Left renal pelvis (tissue), 4 donors: ENCODE measurements at places on chromosomes 7 and 10. TPM values are rescaled to one million over a fixed set of nuclear protein-coding genes. Genes with fewer than 3 reads are reported as not detected.
A peak's percentile ranks its signal among the peaks of the same experiment; 100 is the strongest.

DNA sequence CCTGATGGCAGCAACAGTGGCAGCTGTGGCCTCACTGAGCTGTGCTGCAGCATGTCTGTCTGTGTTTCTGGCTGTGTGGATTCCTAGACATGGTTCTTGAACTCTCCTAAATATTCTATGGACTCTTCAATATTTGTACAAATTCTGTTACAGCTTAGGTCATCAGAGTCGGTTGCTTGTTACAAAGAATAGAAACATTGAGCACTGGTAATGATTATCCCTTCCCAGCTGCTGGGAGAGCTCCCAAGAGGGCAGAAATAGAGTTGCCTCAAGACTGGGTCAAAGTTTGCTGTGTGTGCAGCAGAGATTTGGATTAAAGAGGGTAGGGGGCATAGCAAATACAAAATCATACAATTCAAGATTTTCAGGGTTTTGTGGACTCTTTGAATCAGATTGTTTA lies 337.1 kb upstream of the AKR1E2 start:
- DNase-seq, result no peak

- no peak for DNase-seq
Measured at GRCh38 chr10:91493313-91493712, 83.2 kb downstream of the HECTD2 start.

DNA sequence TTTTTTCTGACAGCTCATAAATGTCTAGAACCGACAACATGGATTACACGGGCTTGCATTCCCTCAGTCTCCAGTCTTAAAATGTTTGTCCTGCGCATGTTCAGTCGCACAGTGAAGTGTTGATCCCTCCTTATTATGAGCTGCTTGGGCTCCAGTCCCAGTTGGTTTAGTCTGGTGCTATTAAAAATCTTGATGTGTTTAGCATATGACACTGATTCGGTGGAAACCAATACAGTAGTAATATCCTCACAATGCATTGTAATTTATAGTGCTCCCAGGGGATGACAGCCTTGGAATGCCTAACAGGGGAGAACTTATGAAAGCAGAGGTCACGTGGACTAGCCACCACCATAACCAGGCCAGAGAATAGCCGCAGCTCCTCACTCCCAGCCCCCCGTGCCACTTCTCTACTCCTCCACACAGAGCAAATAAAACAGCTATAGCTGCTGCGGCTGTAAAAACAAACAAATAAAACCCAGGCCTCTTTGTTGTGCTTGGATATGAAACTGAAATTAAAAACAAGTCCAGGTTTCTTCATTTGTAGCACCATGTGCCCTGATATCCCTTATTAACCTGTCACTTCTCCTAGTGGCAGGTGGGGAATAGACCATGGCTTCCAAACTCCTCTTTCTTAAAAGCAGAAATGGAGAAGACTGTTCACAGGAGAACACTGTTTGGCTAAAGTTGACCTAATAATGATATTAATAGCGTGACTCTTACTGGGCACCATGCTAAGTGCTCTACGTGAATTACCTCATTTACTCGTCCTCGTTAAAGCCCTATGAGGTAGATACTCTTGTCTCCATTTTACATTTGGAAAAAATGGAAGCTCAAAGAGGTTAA lies 7.7 kb downstream of the DPCD start:
- no peak for DNase-seq

- DNase-seq, result no peak
Measured at GRCh38 chr7:15821484-15822427, 135.3 kb upstream of the MEOX2 start.

SPRN gene
- polyA plus RNA-seq, result 7.3 TPM

GRCh38 chr10:98832738-98833137 lies 386.0 kb upstream of the HPS1 start:
- no peak for DNase-seq

DNA sequence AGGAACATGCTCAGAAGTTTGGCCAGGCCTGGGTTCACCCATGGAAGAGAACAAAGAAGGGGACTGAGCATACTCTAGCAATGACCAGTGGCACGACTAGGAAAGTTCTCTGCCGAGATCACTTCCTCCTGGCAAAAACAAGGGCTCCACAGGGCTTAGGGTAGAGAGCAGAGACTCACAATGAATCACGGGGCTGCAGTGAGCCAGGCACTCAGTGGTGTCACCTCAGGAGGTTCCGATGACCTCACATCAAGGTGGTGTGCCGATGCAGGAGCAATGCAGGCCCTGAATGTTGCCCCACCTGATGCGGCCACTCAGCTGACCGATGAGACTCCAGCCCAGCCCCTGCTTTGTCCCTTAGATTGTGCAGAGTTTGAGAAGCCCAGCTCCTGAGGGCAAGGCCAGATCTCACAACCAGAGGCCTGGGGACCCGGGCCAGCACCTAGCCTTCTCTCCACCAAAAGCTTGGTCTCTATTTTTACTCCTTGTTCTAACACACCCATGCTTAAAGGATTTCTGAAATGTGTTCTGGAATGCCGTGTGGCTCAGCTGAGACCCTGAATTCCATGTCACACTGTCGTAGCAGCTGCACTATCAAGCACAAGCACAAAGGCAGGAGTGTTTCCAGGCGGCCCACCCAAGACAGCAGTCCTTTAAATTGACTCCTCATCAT lies 60.9 kb downstream of the COBL start:
- no peak for DNase-seq

TFPI2 gene
- polyA plus RNA-seq, result 18.0 TPM

OGDHL gene
- polyA plus RNA-seq, result 29.7 TPM

AS3MT gene
- 18.8 TPM for polyA plus RNA-seq

GRCh38 chr10:9823268-9823930 lies 1194.3 kb upstream of the CELF2 start:
- DNase-seq, result no peak

PKD2L1 gene
- 0.29 TPM for polyA plus RNA-seq

NOBOX gene
- polyA plus RNA-seq, result not detected

PHKG1 gene
- polyA plus RNA-seq, result 2.3 TPM

GRCh38 chr10:86673827-86674581 lies 5.7 kb downstream of the LDB3 start:
- no peak for DNase-seq

DNA sequence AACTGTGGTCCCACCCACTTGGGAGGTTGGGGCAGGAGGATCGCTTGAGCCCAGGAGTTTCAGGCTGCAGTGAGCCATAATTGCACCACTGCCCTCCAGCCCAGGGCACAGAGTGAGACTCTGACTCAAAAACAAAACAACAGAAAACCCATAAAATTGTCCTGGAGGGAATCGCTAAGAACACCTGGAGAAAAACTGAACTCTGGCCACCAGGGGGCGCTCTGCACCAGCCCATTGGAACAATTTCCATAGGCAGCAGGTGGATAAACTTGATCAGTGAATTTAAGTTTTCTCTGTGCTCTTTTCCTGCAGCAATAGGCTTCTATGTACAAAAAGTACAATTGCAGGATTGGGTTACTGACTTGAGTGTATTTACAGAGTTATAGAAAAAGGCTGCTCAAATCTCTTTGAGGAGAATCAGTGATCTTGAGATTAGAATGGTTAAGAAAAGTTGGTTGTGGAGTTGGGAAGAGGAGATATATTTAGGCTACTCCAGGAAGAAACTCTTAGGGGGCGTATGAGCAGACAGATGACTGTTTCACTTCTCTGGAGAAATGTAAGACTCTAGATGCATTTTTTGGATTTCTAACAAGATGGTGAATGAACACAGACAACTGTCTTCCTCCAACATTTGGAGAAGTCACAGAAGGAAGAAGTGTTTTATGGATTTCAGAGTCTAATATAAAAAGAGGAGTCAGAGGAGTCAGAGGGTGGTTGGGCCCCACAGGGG lies 274.9 kb upstream of the GALNT17 start:
- peak; percentile 53 for DNase-seq

MUC3A gene
- 0.57 TPM for polyA plus RNA-seq
